IPS DF 19.7 (cell line): ENCODE measurements at places on chromosomes 3 and 15.

DNA sequence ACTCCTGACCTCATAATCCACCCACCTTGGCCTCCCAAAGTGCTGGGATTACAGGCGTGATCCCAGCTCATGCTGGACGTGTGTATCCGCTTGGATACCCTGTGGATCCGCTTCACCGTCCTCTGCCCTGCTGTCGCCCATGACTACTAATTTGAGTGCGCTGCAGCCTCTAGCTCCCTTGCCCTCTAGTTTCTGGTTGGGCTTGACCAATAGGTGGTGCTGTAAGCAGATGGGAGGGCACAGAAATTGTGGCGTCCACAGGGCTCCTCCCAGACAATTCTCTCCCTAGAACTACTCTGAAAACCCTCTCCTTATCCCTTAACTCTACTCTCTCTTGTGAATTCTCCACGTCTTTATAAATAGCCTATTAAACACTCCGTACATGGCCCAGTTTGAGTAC, 36.2 kb downstream of the ZPLD1 start:
- DNase-seq, result peak; percentile 56

DNA sequence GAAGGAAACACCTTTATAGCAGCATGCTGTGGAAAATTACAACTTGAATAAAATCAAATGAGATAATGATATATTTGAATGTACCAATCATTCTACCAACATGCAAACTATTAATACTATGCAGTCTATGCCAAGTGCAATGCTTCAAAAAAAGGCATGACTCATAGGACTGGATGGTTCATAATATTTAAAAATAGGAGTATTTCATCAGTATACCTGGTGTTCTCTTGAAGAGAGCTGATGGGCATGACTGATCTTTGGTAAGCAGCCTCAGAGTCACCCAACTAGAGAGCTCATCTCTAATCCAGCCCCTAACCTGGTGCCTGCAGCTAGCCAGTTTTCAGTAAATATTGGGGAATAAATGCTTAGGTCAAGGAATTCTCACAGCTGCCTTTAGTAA, 434.7 kb upstream of the ARRDC4 start:
- no peak for DNase-seq

- DNase-seq, result no peak
These were observed 27.5 kb upstream of the FAM81A start for GRCh38 chr15:59410391-59410896.

DNA sequence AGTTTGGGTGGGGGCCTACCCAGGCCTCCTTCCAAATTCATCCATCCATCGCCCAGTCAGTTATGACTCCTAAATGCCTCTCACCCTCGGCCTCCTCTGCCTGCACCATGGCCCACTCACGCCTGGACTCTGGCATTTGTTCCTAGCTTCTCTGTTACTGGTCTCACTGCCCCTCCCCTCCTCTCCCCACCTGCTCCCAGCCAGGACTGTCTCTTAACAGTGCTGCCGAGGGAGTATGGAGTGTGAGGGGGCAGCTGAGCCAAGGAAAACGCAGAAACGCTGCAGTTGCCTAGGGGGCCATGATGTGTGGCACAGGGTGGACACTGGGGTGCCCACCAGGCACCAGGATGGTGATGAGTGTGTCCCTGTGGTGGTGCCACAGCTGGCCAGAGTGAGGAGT, 3.1 kb downstream of the RCCD1 start:
- no peak for DNase-seq

DNA sequence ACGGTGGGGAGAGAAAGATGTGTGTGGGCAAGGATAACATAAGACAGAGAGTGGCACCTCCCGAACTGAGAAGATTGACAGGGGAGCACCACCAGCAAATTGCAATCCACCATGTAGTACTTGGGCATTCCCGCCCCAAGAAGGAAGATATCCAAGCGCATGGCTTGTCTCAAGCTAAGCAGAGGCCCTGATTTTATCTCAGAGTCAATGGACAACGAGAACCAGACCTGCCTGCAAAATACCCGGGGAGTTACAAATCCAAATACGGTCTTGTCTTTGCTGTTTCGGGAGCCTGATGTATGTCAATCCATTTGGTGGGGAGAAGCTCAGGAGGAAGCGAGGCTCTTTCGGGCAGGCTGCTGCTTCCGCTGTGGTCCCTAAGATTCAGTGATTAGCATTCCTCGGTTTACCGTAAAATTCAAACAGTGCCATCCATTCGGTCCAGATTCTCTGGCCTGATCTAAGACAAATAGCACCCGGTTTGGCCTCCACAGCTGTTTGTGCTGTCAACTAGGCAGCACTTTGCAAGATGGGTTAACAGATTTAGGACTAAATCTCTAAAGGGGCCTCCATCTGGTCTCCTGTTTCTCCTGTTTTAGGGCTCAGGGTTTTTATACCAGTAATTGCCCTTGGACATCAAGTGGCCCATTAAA, 97.7 kb upstream of the WNT5A start:
- DNase-seq, result no peak

DNA sequence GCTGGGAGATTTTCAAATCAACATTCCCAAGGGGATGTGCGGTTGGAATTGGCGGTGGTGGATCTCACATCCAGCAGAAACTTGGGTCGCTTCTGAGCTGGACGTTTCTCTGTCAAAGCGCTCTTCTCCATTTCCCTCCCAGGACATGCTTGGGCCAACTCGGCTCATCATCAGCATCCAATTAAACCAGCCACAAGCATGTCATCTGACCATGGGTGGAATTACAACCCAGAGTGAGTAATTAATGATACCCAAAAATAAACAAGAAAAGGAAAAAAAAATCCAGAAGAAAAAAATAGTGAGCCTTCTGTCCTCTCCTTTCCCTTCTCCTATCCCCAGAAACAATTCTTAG, 111.2 kb downstream of the XXYLT1 start:
- DNase-seq, result no peak

DNA sequence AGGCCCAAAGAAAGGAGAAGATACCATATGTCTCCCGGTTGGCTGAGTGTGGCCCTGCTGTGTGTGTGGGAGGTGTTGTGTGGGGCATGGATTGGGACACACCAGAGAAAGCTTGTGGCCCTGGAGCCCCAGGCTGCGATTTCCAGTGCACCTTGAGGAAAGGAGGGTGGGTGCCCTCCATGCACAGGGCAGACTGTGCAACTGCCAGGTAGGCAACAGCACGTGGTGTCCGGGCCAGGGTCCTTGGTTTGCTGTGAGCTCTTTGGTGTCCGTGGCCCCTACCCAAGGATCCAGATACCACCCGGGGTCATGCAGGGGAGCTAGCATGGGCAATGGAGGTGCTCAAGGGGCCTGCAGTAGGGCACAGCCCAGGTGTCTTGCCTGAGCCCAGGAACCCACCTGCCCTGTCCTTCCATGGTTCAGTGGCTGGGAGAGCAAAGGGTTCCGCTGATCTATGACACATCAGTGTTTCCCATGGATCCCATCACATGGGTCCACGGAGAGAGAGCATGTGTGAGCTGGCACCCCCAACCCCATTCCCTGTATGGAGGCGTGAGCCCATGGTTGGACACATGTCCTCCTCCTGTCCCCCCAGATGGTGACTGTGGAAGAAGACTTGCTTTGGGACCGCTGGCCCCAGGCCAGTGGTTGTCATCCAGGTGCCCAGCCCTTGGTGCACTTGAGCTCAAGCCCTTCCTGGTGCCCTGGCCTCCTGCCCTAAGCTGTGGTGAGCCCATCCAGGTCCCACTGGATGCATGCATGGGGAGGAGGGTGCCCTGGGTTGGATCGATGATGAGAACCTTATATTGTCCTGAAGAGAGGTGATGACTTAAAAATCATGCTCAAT, 223.4 kb downstream of the SNRPN start:
- no peak for DNase-seq

DNA sequence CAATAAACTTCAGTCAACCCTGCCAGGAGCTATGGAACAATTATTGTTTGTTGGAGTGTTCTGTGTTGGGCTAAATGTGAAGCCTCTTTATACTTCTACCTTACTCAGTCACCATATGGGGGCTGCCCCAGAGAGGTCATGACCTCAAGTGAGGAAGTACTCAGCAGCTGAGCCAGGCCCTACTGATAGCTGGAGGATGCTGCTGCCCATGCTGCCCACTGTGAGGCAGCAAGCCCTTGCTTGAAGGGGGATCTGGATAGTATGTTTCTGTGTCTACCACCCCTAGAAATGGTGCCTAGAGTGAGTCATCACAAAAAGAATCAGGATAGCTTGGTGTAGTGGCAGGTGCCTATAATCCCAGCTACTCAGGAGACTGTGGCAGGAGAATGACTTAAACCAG, 4.5 kb upstream of the RPL24 start:
- DNase-seq, result no peak

DNA sequence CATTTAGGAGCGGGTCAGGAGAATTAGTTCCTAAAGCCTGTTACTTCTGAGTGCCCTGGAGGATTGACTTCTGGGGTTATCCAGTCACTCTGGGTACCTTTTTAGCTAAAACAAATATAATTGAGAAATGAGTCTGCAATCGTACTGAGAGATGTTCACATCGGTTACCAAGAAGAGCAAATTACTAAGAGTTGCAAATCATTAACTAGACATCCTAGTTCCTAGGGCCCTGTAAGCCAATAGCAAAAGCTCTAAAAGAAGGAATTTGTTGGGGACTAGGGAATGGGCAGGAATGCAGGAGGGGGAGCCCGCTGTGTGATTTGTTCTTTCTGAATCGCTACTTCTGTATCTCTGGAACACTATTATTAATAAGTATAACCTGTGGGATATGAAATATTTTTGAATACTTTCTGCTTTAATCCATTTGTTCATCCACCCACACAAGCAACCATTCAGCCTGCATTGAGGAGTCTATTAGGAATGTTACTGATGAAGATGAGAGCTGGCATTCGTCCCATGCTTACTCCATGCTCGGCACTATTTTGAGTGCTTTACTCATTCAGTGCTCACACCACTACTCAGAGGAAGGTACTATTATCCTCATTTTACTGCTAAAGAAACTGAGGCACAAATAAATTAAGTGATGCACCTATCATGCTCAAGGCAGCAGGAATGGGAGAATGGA, 31.5 kb upstream of the KY start:
- DNase-seq, result no peak

- no peak for DNase-seq
These were observed 247.3 kb upstream of the CHRM5 start for GRCh38 chr15:33720952-33721351.

GRCh38 chr15:49558929-49559328, 61.7 kb downstream of the FAM227B start:
- no peak for DNase-seq

GRCh38 chr15:89330119-89330518, 4.5 kb downstream of the POLG start:
- DNase-seq, result no peak

GRCh38 chr3:59981377-59981776, 931.6 kb upstream of the CFAP20DC start:
- no peak for DNase-seq

GRCh38 chr3:16216373-16216935, 42.0 kb downstream of the GALNT15 start:
- DNase-seq, result no peak

- no peak for DNase-seq
These were observed 367.5 kb downstream of the PTPRG start for GRCh38 chr3:61928776-61929314.

DNA sequence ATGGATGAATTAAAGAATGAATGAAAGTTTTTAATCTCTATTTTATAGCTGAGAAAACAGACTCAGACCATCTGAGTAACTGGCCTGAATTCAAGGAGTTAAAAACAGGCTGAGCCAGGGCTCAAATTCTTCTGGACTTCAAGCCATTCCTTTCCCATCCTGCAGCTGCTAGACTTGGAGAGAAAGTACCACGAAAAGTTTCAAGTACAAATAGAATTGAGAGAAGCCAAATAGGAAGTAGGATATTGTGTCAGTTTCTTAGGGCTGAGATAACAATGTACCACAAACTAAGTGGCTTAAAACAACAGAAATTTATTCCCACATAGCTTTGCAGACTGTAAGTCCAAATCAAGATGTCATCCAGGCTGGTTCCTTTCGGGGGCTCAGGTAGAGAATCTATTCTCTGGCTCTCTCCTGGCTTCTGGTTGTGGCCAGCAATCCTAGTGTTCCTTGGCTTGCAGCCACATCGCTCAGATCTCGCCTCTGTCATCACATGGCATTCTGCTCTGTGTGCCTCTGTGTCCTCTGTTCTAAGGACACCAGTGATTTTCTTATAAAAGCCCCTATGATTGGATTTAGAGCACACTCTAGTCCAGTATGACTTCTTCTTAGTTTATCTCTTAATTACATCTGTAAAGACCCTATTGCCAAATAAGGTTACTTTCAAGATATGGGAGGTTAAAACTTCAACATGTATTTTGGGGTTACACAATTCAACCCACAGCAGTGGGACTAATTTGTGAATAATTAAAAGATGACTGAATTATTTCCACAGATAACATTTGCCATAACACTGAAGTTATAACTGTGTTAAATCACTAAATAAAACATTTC, 25.7 kb upstream of the GOLIM4 start:
- no peak for DNase-seq

- no peak for DNase-seq
These were observed 280.5 kb downstream of the MBNL1 start for GRCh38 chr3:152549263-152549662.

GRCh38 chr15:33654860-33655259, 313.4 kb upstream of the CHRM5 start:
- DNase-seq, result no peak

GRCh38 chr3:179546814-179547241, 15.9 kb upstream of the ACTL6A start:
- DNase-seq, result no peak
